GM04503 (cell line): ENCODE measurements at places on chromosomes 2 and 18.

GRCh38 chr2:224579411-224579810 is 5.8 kb downstream of the CUL3 start:
- DNase-seq, result no peak

DNA sequence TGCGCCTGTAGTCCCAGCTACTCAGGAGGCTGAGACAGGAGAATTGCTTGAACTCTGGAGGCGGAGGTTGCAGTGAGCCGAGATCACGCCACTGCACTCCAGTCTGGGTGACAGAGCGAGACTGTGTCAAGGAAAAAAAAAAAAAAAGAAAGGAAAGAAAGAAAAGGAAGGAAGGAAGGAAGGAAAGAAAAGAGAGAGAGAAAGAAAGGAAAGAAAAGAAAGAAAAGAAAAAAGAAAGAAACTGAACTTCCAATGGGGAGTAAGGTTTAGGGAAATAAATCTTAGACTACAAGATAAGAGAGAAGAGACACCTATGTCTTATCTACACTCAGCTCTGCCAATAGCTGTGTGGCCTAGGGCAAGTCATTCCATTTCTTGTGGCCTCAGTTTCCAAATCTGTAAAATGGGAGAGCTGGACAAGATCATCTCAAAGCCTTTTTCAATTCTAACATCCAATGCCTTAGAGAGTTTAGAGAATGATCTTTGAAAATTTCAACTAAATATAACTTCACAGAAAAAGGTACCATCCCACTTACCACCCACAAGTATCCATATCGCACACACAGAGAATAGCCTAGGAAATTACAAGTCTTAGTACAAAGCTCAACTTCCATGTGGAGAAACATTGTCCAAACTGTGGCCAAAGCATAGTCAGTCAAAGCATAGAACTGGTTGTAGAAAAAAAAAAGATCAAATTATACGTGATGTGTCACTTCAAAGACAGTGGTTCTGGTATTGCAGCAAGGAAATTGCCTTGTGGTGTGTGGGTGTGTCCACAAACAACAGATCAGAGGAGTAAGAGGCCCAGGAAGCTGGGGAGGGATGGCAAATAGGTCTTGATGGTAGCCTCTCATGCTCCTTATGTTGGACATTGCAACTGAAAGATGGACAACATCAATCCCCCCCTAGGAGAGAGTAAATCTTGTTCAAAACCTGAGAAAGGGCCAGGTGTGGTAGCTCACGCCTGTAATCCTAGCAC is 42.4 kb downstream of the SLC14A2 start:
- no peak for DNase-seq

GRCh38 chr2:241114836-241115235 is 12.7 kb upstream of the MTERF4 start:
- DNase-seq, result no peak

GRCh38 chr2:136582628-136583205 is 182.6 kb upstream of the THSD7B start:
- DNase-seq, result no peak

DNA sequence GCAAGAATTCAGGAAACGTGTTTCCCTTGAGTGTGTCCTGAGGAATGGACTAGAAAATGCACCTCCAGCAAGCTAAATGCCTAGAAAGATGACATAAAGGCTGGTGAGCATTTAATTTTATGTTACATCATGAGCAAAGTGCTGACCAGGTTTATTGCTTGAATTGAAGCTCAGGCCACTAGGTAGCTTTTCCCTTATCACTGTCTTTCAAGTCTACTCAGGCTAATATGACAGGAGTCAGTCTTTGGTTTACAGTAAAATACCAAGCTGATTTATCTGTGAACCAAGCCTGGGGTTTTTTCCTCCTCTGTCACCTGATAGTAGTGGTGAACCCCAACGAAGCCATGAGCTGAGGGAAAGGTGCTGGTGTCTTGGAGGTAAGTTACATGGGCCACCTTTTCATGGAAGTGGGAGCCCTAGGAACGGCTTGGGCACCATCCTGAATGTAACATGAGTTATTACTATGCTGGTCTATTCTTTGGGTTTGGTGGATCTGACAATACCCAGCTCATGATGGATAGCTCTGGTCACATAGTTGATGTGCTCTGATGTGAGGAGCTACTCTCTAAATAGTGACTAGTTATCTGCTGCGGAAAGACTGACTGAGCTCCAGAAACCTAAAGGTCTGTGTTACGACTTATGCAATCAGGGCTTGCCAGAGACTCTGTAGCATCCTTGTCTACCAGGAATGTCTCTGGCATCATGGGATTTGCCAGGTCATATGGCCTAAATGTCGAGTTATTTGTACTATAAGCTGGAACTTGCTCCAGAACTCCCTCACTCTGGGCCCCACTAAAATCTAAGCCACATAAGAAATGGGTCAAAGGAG is 39.8 kb downstream of the NUP35 start:
- no peak for DNase-seq

DNA sequence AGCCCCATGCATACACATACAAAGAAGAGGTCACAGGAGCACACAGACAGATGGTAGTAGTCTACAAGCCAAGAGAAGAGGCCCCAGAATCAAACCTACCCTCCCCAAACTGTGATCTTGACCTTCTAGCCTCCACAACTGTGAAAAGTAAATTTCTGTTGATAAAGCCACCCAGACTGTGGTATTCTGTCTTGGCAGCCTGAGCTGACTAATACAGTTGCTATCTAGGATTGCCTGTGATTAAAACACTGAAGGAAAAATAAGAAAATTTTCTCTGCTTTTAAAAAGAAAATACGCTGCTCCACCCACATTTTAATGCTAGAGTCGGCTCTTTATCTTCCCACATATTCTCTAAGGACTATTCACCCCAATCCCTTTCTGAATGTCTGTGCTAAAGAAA is 143.7 kb upstream of the TMEM200C start:
- no peak for DNase-seq

DNA sequence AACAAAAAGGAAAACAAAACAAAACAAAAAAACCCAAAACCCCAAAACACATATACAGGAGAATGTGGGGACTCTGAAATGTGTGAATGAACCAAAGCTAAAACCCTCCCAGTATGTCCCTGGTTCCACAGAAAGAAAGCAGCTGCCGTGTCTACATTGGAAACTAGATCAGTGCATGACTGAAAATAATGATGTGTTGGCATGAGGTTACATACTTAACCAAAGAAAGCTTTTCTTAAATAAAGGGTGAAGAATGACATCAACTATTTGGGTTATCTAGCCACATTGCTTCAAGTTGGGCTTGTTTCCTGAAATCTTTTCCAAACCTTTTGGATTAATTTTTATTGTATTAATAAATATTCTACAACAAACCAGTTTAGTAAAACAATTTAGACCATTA is 91.9 kb upstream of the FN1 start:
- DNase-seq, result no peak

DNA sequence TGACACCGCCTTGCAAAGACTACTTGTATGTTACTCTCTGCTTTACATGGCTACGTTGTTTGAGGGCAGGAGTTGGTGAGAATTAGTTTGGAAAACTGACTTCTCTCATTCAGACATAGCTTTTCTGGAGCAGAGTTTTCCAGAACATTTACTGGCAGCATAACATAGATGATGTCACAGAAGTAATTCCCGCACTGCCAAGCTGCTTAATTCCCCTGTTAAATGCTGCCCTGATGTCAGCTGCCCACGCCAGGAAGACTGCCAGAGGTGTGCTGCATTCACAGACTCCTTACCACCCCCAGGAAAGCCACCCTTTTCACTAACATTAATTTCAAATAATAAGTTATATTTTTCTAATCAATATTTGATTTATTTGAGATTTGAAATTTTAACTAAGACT is 24.7 kb upstream of the PTPN2 start:
- no peak for DNase-seq

DNA sequence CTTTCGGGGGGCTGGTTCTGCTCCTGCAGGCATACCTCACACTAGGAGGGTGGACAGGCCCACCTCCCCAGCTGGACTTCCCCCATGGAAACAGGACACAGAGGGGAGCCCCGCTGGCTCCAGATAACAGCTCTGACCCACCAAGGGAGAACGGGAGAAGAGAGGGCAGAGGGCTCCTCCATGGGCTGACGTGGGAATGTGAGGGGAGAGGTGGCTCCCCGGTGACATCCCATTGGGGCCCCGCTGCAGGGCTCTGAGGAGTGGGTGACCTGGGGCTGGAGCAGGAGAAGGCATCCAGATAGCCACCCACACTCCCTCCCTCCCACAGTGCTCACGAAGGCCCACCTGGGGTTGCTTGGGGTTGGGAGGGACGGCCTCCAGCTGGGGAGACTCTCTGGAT is 45.9 kb downstream of the FBLN7 start:
- DNase-seq, result no peak

GRCh38 chr2:180003559-180003958 is 3.5 kb downstream of the CWC22 start:
- no peak for DNase-seq

DNA sequence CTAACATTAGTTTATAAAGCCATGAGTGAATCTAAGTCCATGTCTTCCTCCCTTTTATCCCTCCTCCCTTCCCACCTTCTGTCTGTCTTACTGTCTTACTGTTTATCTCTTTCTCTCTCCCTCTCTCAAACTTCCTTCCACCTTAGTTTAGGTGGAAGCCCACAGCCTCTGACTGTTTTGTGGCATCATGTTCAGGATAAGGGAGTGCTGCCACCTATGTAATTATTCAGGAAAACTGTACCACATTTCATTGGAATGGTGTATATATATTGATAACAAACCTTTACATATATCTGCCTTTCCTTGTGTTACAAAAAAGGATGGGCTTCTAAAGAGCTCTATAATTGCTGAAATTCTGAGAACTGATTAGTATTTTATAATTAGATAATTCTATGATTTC is 48.7 kb downstream of the NETO1 start:
- no peak for DNase-seq
